Chondrocyte (in vitro differentiated cells): ENCODE measurements at places on chromosomes 7 and 10.

GRCh38 chr7:41028580-41028979 lies 674.3 kb downstream of the INHBA start:
- H3K27me3 ChIP-seq, result no peaks in the 10 kb centered on the region
- H3K36me3 ChIP-seq, result peaks cover 2% of the 10 kb centered on the region
- H3K4me3 ChIP-seq, result no peak overlapping the region
- no peak for DNase-seq

GRCh38 chr10:91033324-91033950 lies 112.5 kb upstream of the ANKRD1 start:
- no peak overlapping the region for H3K4me3 ChIP-seq
- peaks cover 46% of the 10 kb centered on the region for H3K4me1 ChIP-seq
- no peaks in the 10 kb centered on the region for H3K27me3 ChIP-seq
- no peak overlapping the region for H3K27ac ChIP-seq

- H3K4me1 ChIP-seq, result peaks cover 35% of the 10 kb centered on the region
- DNase-seq, result no peak
- peak overlapping the region; percentile 86 for H3K27ac ChIP-seq
- H3K36me3 ChIP-seq, result peaks cover 1% of the 10 kb centered on the region
- no peaks in the 10 kb centered on the region for H3K27me3 ChIP-seq
Measured at GRCh38 chr7:94632338-94633013, 23.5 kb downstream of the SGCE start.

DNA sequence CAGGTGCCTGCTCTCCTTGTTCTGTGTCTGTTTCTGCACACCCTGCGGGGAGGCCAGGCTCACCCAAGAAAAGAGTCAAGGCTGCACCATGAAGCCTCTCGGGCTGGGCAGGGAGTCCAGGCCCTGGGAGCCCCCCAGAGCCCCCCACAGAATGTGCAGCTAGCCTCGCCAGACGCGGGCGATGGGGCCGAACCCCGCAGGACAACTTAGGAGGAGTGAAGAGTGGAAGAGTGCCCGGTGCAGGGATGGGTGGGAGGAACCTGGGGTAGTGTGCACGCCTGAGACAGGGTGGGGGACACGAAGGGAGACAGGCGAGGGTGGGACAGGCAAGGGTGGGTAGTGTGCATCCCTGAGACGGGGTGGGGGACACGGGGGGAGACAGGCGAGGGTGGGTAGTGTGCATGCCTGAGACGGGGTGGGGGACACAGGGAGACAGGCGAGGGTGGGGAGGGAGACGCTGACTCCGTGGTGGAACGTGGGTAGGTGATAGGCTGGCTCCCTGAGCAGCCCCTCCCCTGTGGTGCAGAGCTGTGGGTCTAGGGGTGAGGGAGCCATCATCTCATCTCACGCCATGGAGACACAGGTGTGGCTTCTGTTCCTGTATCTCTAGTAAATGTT lies 615.4 kb downstream of the DNAJB6 start:
- no peaks in the 10 kb centered on the region for H3K4me1 ChIP-seq
- H3K36me3 ChIP-seq, result no peaks in the 10 kb centered on the region
- H3K27me3 ChIP-seq, result no peaks in the 10 kb centered on the region
- H3K27ac ChIP-seq, result no peak overlapping the region

GRCh38 chr7:82953324-82954027 lies 209.2 kb downstream of the PCLO start:
- DNase-seq, result no peak
- H3K4me3 ChIP-seq, result no peak overlapping the region
- H3K36me3 ChIP-seq, result peaks cover 3% of the 10 kb centered on the region
- no peaks in the 10 kb centered on the region for H3K27me3 ChIP-seq

DNA sequence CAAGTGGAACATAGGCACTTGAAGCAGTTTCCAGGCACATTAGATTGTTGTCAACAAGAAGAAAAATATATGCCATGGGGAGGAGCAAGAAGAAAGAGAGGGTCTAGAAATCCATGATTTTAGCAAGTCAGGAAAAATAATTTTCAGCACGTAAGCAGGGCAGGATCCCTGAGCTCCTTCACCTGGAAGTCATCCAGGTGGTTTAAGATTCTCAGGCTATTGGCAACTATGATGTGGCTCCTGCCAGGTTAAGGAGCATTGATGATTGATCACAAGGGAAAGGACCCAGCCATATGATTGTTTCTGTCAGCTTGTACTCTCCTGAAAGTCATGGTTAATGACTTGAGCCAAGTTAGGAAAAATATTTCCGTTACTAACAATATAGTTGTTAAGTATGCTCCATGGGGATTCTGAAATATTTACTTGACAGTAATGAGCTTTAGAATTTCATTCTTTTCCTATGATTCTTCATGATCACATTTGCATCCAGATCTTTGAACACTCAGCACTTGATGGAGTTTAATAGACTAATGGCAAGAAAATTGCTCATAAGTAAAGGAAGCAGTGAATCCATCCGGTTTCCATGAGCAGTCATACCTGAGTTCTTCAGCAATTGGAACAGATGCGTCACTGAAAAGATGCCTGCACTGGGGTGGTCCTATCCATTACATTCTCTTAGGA lies 209.1 kb downstream of the BICC1 start:
- H3K27me3 ChIP-seq, result no peaks in the 10 kb centered on the region
- no peak overlapping the region for H3K27ac ChIP-seq
- H3K4me1 ChIP-seq, result peaks cover 65% of the 10 kb centered on the region
- H3K4me3 ChIP-seq, result no peak overlapping the region

DNA sequence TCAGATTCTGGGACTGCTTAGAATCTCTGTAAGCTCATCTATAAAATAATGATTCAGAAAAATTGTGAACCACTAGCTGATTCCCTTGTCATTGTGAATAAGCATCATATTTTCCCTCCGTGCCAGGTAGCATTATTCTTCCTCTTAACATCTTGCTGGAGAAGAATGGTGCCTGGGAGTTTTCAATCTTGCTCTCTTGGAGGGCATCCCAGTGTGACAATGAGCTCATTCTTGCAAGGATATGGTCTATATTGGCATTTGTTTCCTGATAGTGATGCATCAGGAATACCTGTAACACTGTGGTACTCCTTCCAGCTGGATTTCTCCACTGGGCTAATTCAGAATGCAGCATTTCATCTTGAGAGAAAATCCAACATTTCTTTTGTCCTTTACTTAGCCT lies 126.4 kb upstream of the ITGB1 start:
- H3K36me3 ChIP-seq, result no peaks in the 10 kb centered on the region
- H3K27me3 ChIP-seq, result peaks cover 1% of the 10 kb centered on the region
- no peak overlapping the region for H3K4me3 ChIP-seq
- no peaks in the 10 kb centered on the region for H3K4me1 ChIP-seq
- no peak overlapping the region for H3K27ac ChIP-seq
- no peak for DNase-seq

DNA sequence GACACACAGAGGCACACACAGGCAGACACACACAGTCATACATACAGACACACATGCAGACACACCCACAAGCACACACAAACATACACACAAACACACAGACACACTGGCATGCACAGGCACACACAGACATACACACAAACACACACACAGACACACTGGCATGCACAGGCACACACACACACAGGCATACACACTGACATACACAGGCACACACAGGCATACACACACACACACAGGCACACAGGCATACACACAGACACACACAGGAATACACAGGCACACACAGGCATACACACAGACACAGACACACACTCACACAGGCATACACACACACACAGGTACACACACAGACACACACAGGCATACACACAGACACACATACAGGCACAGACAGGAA lies 340.7 kb upstream of the VSTM2A start:
- H3K4me1 ChIP-seq, result no peaks in the 10 kb centered on the region
- DNase-seq, result no peak

- H3K4me1 ChIP-seq, result peaks cover 25% of the 10 kb centered on the region
- no peaks in the 10 kb centered on the region for H3K36me3 ChIP-seq
- no peaks in the 10 kb centered on the region for H3K27me3 ChIP-seq
- peak overlapping the region; percentile 73 for H3K27ac ChIP-seq
- H3K4me3 ChIP-seq, result no peak overlapping the region
Measured at GRCh38 chr7:70178787-70179186, 580.5 kb downstream of the AUTS2 start.

DNA sequence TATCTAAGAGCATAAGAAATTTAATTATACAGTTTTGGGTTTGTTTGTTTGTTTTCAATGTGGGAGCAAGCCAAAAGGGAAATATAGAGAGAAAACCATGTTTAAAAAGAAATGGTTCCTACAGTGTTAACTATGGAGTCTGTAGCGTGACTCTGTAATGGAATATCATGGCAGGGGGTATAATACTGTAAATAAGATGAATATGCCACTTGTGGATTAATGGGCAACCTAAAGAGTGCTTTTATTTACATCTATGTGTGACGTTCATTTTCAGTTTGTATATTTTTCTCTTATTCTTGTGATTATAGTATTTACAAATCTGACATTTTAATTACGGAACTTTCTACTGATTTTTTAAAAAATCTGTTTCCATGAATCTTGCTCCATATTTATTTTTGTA lies 95.9 kb downstream of the POLL start:
- H3K27ac ChIP-seq, result no peak overlapping the region
- peaks cover 8% of the 10 kb centered on the region for H3K4me1 ChIP-seq
- H3K36me3 ChIP-seq, result no peaks in the 10 kb centered on the region

DNA sequence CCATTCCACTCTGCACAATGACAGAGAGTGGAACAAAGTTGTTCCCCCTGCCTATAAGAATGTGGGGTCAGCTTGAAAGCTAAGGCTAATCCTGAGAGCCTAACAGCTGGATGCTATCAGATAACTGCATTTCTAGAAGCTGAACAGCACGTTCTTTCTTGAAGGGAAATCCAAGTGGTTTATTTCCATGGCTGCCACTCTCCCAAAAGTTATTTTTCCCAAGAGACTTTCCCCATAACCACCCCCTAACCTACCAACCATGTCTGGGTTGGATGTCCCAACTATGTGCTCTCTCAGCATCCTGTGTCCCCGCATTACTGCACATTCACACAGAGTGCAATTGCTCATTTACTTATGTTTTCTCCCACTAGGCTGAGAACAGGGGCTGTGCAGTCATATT lies 140.7 kb upstream of the ANKRD1 start:
- H3K4me3 ChIP-seq, result no peak overlapping the region
- H3K36me3 ChIP-seq, result no peaks in the 10 kb centered on the region
- peaks cover 2% of the 10 kb centered on the region for H3K27me3 ChIP-seq

- H3K27ac ChIP-seq, result peak overlapping the region; percentile 60
- no peak for DNase-seq
- H3K4me3 ChIP-seq, result no peak overlapping the region
- peaks cover 19% of the 10 kb centered on the region for H3K36me3 ChIP-seq
Measured at GRCh38 chr7:151484971-151485707, 34.6 kb downstream of the RHEB start.

DNA sequence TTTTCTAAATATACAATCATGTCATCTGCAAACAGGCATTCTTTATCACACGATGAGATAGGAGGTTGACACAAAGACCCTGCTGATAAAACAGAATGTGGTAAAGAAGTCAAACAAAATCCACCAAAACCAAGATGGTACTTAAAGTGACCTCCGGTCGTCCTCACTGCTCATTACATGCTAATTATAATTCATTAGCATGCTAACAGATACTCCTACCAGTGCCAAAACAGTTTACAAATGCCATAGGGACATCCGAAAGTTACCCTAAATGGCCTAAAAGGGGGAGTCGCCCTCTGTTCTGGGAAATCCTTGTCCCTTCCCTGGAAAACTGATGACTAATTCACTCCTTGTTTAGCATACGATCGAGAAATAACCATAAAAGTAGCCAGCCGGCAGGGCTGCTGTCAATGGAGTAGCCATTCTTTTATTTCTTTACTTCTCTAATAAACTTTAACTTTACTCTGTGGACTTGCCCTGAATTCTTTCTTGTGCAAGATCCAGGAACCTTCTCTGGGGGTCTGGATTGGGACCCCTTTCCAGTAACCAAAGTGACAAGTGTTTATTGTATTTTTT lies 126.6 kb downstream of the CCDC71L start:
- DNase-seq, result no peak
- H3K27ac ChIP-seq, result no peak overlapping the region
- no peaks in the 10 kb centered on the region for H3K27me3 ChIP-seq
- H3K36me3 ChIP-seq, result no peaks in the 10 kb centered on the region

- H3K27me3 ChIP-seq, result no peaks in the 10 kb centered on the region
- no peak overlapping the region for H3K4me3 ChIP-seq
- peaks cover 5% of the 10 kb centered on the region for H3K4me1 ChIP-seq
- no peaks in the 10 kb centered on the region for H3K36me3 ChIP-seq
- H3K27ac ChIP-seq, result no peak overlapping the region
- DNase-seq, result no peak
Measured at GRCh38 chr7:144723301-144723700, 112.6 kb downstream of the TPK1 start.

DNA sequence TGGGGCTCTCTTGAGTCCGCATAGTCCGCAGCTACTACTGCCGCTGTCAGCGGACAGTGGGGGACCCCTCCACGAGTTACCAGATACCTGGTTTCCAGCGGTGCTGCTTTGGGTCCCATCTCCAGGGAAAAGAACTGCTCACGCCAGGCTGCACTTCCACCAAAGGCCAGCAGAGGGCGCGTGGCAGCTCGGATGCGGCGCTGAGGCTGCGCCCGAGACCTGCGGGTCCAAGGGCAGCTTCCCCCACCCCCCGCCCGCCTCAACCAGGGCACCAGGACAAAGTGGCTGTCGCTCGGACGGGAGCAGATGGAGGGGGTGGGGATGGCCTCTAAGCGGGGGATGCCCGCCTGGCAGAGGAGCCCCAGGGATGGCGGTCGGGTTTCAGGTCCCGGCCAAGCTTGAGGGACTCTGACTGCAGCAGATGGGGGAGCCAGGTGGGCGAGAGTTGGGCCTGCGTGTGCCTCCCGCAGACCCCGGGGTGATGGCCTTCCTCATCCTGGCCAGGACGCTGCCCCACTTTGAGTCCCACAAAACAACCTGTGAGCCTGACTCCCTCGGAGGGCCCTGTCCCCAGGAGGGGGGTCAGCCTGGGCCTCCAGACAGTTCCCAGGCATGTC lies 23.8 kb upstream of the ZNF735 start:
- DNase-seq, result no peak
- H3K36me3 ChIP-seq, result peaks cover 2% of the 10 kb centered on the region
- H3K4me1 ChIP-seq, result no peaks in the 10 kb centered on the region
- no peak overlapping the region for H3K27ac ChIP-seq

DNA sequence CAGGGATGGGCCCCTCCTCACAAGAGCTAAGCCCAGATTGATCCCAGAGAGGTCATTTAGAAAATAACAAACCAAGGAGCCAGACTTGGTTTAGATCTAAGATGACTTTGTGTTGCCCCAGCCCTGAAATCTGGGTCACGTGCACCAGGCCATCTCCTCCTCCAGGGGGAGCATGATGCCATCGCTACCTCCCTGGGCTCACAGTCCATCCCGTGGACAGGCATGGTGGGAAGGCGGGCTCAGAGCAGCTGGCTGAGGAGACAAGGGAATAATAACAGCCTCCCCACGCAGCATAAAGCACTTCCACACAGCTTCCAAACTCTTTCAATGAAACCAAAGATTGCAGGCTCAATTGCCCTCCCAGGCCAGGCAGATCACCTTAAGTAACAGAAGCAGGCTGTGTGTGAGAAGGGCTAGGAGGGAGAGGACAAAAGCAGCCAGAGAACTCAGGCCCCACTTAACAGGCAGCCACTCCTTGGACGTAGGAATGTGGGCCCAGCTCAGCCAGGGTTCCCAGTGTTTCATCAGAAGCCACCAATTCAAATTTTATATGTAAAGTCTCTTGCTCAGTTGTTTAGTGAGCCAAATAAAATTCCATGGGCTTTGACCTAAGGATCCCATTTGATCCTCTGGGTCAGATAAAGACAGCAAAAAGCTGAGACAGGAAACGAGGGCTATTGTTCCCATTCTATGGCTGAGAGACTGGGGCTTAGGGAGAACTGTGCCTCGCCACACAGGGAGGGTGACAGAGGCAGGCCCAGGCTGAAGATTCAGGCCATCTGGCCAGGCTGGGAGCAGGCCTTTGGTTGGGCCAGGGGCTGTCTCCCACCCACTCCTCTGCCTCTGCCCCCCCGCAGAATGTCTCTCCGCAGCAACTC lies 100.2 kb downstream of the COL13A1 start:
- no peak overlapping the region for H3K27ac ChIP-seq
- DNase-seq, result no peak
- H3K27me3 ChIP-seq, result no peaks in the 10 kb centered on the region
- H3K4me3 ChIP-seq, result no peak overlapping the region
- H3K36me3 ChIP-seq, result peaks cover 7% of the 10 kb centered on the region
- peaks cover 2% of the 10 kb centered on the region for H3K4me1 ChIP-seq
